Osteocyte (in vitro differentiated cells): ENCODE measurements at places on chromosomes 2 and 18.

DNA sequence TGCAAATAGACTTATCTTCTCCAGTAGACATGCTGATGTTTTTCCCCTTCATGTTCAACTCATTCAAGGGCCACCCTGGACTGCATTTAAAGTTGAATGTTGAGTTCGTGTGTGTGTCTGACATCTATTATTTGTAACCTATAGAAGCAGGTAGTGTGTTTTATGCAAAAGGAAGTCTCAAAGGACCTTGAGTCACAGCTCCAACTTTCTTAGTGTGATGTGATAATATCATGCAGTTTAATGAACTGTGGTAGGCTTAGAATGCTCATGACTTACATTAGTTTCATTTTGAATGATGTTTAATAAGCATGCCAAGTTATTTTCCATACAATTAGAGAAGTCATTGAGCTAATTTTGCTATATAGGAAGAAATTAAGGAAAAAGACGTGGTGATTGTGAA is 67.9 kb downstream of the CERS6 start:
- no peak for DNase-seq

GRCh38 chr2:216339456-216340279 is 32.6 kb downstream of the MARCHF4 start:
- no peak for DNase-seq

- DNase-seq: no peak
Observed at GRCh38 chr2:180625006-180625844, 355.2 kb upstream of the UBE2E3 start.

DNA sequence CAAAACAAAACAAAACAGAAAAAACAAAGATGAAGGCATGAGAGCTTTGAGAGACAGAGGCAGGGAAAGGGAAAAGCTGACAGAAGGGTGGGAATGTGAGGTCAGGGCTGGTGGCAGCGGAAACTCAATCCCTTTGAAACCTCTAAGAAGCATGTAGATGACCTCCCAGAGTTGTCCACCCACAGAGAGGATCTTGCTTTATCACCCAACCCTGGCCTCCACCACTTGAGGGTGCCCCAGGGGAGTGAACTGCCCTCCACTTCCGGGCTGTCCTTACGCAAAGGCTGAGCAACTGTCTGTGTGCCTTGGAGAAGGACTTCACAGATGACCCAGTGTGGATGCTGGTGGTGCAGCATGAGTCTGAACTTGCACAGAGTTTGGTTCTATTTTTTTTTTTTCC is 26.7 kb downstream of the PDCL3 start:
- no peak for DNase-seq

DNA sequence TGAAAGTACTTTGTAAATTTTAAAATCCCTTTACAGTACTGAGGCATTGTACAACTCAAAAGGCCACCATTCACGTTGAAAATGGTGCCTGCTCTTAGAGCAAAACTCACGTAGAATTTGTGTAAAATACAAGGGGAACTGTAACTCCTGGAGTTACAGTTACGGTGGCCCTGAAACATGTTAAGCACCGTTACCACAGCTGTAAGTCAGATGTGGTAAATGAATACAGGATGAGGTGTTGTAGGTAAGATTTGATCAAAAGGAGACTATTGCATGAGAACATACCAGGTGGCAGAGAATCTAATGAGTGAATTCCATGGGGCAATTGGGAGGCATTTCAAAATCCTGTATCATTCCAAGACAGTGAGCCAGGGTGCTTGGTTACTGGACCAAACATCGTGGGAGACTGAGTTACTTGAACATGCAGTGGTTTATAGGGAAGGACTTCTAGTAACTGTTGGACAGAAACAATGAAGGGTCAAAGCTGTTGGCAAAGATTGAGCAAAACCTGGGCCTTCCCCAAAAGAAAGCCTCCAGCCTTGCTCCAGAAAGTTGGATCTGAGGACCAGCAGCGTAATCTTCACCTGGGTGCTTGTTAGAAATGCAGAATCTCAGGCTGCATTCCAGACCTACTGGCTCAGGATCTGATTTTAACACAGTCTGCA is 535.8 kb upstream of the POU3F3 start:
- DNase-seq: no peak

DNA sequence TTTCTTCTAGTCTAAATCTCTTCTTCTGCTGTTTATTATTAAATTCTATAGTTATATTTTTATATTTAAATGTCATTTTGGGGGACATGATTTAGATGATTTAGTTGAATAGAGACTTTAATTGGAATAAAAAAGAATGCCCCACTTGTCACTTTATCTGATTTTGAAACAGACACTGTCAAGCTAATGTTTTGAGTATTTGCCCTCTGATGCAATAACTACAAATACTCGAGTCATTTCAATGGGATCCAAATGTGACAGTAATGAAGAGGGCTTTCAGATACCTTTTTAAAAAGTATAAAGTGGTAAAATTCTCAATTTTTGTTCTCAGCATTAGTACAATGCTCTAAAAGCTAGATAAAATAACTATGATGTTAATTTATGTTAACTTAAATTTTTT is 257.3 kb upstream of the SESTD1 start:
- DNase-seq: no peak

GRCh38 chr18:37210781-37211180 is 354.8 kb downstream of the CELF4 start:
- DNase-seq: no peak

GRCh38 chr2:222952204-222952603 is 91.4 kb downstream of the ACSL3 start:
- DNase-seq: no peak

DNA sequence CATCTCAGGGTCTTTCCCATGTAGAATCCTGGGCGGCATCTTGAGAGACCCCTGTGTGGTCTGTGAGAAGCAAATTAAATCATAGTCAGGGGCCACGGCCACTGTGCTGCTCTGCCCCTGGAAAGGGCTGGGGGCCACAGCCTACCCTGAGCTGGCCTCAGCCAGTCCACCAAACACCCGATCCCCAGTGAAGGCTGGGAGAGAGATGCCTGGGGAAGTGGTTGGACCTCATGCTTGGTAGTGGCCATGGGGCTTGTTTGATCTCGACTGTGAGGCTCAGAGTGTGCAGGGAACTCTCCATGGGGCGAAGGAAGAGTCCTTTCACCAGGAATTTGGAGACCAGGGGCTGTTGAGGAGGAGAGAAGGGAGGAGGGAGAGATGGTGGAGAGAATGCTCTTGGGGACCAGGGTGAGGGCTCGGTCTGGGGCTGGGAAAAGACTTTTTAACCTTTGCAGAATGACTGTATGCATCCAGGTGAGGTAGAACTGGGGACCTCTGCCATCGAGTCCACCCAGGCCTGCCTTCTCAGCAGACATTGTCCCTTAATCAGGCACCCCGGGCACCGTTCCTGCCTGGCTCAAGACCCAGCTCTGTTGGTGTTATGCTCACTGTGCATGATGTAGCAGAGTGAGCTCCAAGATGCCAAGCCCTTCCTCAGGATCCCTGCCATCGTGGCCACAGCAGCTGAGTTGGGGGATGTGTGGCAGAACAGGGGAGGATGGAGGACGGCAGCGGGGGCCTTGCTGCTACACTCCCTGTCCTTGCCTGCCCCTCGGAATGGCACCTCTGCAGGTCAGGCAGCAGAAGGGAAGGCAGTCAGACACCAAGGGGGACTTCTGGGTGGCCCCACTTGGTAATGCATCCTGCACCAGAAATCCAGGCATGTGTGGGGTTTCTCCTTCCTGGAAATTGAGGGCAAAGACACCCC is 249.9 kb downstream of the DYSF start:
- no peak for DNase-seq

GRCh38 chr2:69642709-69643601 is 584 bp downstream of the AAK1 start:
- DNase-seq: peak; percentile 90

DNA sequence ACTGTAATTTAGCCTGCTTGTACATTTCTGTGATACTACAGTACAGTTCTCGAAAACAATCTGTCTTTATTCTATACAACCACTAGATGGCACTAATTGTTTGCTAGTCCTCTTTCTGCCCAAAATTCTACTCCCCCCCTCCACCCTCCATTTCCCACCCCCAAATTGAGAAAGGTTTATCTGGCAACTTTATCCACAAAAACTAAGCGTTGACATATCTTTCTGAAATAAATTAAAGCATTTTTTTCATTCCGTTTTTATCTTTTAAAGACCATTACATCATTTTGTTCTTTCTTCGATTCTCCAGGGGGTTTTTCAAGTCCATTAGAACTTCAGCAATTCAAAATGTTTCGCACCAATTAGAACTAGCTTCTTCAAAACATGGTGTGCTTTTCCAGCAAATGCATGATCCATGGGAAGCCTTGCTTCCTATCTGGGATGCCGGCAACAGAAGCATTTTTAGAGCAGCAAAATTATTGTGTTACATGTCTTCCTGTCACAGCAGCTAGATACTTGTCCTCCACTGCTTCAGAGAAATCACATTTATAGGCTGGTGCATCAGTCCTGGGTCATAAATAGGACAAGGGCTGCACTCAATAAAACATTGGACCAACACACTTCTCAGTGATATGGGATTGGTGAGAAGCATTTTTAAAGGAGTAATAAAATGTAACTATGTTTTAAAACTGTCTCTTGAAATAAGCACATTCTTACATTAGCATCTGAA is 241.3 kb downstream of the PAX3 start:
- DNase-seq: no peak

DNA sequence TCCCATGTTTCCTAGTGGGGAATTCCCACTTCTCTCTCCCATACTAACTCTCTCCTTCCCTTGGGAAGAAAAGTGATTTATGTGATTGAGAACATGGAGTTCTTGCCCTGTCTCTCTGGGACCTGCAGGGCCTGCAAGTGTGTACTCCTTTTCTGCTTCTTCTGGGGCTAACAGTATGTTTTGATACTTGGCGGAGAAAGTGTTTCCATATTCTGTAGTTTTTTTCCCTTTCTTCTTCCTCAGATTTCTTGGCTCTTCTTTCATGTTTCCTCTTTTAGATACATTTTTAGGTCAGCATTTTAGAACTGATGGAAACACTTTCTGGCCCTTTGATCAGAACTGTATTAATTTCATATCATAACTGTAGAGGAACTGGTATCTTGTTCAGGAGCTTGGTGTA is 352.2 kb downstream of the DLGAP1 start:
- DNase-seq: no peak

- no peak for DNase-seq
Observed at GRCh38 chr18:45962866-45963265, 4.3 kb downstream of the EPG5 start.

DNA sequence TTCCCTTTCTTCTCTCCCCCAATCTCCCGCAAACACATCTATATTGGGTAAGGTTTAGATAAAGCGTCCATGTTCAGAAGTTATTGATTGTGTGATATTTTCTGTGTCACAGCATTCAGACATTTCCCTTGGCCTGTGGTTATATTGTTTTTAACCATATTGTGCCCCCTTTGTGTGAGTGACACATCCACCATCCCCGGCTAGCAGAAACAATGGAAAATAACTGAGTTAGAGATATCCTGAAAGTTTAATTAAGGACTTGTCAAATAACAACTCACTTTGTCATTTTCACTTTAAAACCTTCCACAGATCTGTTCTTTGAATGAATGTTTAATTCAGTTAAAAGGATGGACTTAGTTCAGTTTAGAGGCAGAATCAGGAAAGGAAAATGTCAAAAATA is 151.0 kb downstream of the KCNJ3 start:
- no peak for DNase-seq

GRCh38 chr18:26549263-26550094 is 1.1 kb upstream of the KCTD1 start:
- no peak for DNase-seq

- no peak for DNase-seq
Observed at GRCh38 chr2:169694894-169695260, 608 bp downstream of the PHOSPHO2 start.

DNA sequence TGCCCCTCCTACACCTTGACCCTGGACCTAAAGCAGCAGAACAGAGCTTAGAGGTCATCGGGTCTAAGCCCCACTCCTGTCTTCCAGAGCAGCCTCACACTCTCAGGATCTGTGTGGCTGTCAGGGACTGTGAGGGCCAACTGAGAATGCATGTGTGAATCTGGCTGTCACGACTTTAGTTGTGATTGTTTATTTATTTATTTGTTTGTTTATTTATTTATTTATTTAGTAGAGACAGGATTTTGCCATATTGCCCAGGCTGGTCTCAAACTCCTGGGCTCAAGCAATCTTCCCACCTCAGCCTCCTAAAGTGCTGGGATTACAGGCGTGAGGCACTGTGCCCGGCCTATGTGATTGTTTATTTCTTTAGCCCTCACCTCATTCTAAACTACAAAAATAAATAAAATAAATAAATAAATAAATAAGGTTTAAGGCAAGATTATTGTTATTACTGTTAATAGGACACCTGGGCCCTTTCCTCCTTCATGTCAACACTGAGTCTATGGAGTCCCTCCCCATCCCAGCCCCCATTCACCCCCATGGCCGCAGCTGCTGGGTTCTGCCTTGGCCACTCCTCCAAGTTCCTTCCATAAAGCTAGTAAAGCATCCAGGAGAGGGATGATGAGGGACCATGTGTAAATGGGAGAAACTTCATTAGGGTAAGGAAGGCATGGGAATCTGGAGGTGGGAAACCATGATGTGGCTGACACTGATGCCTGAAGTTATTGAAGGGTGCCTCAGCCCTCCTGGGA is 39.9 kb upstream of the EDAR start:
- DNase-seq: no peak

DNA sequence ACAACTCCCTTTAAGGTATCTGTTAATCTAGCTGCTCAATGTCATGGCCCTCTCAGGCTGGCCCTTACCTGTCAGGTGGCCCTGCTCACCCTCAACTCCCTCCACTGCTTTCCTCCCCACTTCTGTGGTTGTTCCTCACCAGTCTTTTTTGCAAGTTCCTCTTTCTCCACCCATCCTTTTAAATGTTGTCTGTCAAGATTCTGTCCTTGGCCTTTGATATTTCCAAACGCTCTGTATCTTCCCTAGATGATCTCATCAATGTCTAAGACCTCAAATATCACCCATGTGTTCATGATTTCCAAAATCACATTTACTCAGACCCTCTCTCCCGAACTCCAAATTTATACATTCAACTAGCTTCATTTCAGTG is 3.5 kb downstream of the PTPN2 start:
- no peak for DNase-seq

DNA sequence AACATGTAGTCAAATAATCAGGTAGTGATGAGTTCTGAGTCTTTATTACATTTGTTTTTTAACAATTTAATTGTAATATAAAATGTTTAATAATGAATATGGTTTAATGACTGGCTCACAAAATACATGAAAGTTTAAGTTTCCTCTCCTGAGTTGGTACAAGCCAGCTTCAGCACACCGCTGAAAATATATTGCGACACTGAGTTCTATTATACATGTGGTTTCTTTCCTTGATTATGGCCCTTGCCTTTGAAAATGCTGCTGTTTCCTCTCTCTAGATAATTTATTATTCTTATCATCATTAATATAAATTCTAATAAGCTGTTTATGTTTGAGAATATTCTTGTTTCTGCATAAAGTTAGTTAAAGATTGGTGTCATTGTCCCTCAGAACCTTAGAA is 249.3 kb downstream of the PARD3B start:
- DNase-seq: no peak

DNA sequence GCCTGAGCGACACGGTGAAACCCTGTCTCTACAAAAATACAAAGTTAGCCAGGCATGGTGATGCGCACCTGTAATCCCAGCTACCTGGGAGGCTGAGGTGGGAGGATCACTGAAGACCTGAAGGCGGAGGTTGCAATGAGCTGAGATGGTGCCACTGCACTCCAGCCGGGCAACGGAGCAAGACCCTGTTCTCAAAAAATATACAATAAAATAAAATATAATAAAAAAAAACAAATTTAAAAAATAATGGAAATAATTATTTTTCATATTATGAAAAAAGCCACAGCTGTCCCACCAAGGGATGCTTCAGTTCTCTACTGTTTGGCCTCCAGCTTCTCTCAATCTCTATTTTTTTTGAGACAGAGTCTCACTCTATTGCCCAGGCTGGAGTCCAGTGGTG is 10.4 kb downstream of the SLC19A3 start:
- DNase-seq: no peak
